ENCODE measurements at places on chromosomes 6 and 20. TPM values are rescaled to one million over a fixed set of nuclear protein-coding genes. Genes with fewer than 3 reads are reported as not detected.

The SLC17A2 gene
- polyA plus RNA-seq: not detected

The RAET1L gene
- polyA plus RNA-seq: not detected

DNA sequence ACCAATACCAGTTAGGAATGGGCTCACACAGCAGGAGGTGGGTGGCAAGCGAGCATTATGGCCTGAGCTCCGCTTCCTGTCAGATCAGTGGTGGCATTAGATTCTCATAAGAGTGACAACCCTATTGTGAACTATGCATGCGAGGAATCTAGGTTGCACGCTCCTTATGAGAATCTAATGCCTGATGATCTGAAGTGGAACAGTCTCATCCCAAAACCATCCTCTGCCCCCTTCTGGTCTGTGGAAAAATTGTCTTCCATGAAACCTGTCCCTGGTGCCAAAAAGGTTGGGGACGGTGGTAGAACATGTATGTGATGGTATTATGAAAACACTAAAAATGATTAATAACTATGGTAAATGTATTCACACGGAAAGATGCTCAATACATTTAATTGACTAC lies 99.7 kb upstream of the HIVEP1 start:
- DNase-seq: no peak

DNA sequence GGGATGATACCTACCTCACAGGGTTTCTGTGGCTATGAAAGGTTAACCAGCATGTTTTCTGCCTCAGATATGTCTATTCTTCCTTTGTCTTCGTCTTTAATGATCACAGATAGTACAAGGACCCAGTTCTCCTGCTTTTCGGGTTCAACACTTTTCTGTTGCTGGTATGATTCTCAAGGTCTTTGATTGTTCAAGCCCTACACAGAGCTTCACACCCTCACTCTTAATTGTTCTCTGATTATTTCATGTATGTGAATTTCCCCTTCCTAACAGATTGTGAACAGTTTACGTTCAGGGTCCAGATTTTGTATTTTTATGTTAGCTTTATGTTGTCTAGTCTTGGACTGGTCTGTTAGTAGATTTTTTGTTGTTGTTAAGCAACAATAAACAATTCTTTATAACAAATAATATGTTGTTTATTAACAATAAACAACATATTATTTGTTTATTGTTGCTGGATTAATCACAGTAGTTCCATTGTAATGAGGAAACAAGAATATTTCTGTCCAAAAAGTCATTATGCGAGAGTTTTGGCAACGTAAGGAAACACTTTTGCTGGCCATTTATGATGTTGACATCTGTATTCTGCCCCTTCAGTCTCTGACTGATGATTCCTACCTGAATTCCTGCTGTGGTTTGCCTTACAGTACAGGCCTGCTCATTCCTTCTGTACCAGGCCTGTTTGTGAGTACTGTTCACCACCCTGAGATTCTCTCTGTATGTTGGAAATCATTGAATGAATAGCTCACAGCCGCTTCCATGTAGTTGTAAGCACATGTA lies 27.2 kb upstream of the TULP4 start:
- no peak for DNase-seq

GRCh38 chr6:130482645-130483390 lies 117.0 kb downstream of the TMEM200A start:
- no peak for DNase-seq

The POLR1H gene
- polyA plus RNA-seq: 110 TPM

GRCh38 chr6:13300643-13301590 lies 27.4 kb downstream of the TBC1D7 start:
- no peak for DNase-seq

Data from naive thymus-derived CD8-positive, alpha-beta T cell (primary cell).